NCI-H510A (cell line): ENCODE measurements at places on chromosomes 4 and X.

DNA sequence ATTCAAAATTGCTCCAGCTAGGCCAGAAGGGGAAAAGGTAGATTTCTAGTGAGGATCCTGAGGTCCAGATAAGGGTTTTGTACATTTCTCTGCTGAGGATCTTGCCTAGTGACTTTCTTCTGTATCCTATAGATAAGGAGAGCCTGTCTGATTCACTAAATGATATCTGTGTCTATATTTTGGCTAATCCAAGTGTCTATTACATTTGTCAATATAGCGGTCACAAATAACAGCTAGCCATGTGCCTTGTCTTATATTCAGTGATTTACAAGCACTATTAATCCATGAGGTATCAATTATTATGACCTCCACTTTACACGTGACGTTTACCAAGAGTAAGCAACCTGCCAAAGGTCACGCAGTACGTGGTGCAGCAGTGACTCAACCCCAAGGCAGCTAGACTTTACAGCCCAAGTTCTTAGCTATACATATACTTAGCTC lies 41.6 kb downstream of the TMEM165 start:
- DNase-seq: no peak

DNA sequence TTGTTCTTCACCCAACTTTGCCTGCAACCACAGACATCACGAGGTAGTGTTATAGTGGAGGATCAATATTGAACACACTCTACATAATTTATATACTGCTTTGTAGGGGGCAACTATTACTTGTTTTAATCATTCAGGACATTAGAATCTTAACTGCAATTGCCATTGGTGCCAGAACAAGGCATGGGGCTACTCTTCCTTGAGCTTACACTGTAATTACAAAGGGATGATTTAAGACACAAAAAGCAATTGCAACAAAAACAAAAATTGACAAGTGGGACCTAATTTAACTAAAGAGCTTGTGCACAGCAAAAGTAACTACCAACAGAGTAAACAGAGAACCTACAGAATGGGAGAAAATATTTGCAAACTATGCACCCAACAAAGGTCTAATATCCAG lies 24.0 kb upstream of the DDX53 start:
- no peak for DNase-seq

GRCh38 chr4:94171616-94172015 lies 36.0 kb upstream of the SMARCAD1 start:
- no peak for DNase-seq

DNA sequence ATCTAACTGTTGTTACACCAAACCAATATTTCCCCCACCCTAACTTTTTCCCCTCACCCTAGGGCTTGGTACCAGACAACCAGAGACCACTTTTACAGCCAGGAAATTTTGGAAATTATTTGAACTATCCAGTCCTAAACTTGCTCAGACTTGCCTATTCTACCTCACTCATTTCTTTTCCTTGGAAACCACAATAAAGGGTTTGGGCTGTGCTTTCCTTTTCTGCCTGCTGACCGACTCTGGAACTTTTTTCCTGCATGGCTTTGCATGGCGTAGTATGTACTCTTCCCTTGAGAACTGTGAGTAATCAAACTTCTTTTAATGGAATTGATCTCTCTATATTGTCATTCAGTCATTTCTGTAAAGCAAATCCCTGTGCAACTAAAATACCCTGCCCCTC lies 516.5 kb upstream of the FTHL17 start:
- no peak for DNase-seq

- no peak for DNase-seq
These were observed 109.0 kb downstream of the GNL3L start for GRCh38 chrX:54639018-54639345.

DNA sequence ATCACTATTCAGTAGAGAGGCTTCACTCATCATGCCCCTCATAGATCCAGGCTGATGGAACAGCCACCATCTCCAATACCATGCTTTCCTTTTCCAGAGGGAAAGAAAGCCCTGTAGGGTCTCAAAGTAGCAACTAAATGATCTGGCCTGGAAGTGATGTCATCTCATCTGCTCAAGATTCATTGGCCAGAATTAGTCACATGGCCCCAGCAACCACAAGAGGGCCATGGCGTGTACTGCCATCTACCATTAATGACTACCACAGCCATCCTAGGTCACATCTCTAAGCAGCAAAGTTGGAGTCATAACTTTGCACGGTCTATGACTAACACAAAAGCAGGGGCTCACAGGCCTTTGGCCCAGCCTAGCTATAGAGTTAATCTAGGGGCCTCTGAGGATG lies 194.8 kb downstream of the KIT start:
- DNase-seq: no peak

GRCh38 chr4:187666697-187667494 lies 328.7 kb upstream of the ZFP42 start:
- DNase-seq: no peak

GRCh38 chr4:188603646-188604045 lies 464.4 kb downstream of the TRIML1 start:
- DNase-seq: no peak

DNA sequence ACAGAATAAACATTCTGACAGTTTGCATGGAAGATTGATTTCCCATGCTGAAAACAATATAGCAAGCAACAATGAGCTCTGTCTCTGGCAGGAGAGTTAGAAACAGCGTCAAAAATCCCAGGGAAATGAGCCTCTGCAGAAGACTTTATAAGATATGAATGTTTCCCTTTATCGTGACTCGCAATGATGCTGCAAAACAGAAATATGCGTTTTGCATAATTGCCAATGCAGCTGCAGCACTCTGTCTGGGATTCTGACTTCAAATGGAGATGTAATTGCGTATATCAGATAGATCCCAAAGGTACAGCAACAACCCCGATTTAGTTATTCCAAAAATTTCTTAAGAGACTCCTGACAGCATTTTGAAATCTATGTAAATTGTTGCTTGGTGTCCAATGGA lies 702.4 kb upstream of the EPHA5 start:
- DNase-seq: no peak

- no peak for DNase-seq
These were observed 101.8 kb downstream of the HMX1 start for GRCh38 chr4:8769645-8770517.

GRCh38 chr4:172323288-172323687 lies 510.1 kb downstream of the GALNTL6 start:
- DNase-seq: no peak
